Stimulated activated CD8-positive, alpha-beta memory T cell treated with anti-CD3 and anti-CD28 coated beads, Interleukin-4, amount 100 ng/mL, for 4 hours (primary cell): ENCODE measurements at places on chromosomes 1 and 21.

DNA sequence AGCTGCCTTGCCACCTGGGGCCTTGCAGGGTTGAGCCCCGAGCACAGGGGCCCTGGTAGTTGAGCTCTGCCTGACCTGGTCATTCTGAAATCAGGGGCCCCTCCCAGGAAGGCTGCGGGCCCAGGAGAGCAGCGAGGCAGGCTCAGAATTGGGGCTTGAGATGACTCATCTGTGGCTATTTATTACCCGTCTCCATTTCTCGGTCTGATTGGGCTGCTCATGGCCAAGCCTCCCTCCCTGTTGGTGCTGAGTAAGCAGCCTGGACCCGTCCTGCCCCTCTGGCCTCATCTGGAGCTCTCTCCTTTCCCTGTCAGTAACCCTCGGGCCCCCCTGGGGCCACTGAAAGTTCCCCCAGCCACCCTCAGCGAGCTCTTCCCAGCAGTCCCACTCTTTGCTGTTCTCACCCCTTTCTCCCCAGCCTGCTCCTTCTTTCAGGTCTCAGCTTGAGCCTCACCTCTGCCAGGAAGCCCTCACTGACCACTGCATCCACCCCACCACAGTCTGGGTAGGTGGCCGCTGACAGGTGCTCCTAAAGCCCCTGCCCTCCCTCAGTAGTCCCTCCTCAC lies 11.0 kb upstream of the TNFRSF8 start:
- DNase-seq = no peak

DNA sequence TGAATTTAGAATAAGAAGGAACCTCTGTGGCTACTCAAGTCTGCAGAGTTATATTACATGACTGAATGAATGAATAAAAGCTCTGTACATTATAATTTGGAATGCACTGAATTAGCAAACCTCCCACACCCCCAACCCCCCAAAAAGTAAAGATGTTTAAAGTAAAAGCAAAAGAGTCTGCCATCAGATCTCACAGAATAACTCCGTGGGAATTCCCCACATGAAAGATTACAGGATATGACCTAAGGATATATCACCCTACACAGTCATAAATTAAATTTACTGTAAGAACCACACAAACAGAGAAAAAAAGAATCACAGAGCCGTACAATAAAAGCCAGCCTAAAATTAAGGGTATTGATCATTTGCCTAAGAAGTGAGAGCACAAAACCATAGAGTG lies 587.3 kb downstream of the PTPRC start:
- DNase-seq = no peak

DNA sequence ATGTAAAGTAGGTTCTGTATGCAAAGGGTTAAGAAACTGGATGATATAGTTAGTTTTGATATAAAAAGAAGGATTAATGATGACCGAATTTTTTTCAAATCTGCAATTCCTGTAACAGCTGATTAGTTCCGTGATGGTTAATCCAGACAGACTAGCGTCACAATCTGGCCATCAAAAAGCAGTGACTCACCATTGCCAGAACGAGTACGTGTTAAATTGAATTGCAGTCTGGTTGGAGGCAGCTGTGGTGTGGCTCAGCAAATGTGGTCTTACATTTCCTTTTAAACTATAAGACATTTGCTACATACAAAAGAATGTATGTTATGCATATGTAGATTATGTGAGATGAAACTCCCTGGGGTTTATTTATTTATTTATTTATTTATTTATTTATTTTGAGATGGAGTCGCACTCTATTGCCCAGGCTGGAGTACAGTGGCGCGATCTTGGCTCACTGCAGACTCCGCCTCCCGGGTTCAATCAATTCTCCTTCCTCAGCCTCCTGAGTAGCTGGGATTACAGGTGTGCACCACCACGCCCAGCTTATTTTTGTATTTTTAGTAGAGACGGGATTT lies 139.8 kb downstream of the RYR2 start:
- no peak for DNase-seq

GRCh38 chr1:40435471-40435870 lies 14.8 kb upstream of the ZFP69B start:
- no peak for DNase-seq

- no peak for DNase-seq
Measured at GRCh38 chr1:94055459-94056122, 65.4 kb downstream of the ABCA4 start.

GRCh38 chr1:61170328-61171238 lies 88.2 kb downstream of the NFIA start:
- no peak for DNase-seq

DNA sequence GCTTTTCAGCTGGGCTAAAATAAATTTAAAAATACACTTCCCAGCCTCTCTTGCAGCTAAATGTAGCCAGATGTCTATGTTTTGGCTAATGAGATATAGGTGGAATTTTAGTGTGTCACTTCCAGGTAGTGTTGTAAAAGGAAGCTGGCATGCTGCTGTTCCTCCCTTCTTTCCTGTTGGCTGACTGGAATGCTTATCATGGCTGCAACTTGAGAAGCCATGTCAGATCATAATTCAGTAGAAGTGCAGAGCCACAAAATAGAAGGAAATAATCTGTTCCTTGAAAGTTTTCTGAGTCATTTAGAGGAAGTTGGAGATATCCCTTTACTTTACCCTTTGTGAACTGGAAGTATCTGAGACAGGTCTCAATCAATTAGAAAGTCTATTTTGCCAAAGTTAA lies 10.9 kb upstream of the RBM15 start:
- no peak for DNase-seq

- DNase-seq = no peak
Measured at GRCh38 chr1:149936170-149936991, at the start of gene MTMR11. Gene MTMR11 (minus strand): TSS chr1:149936879. CDS start chr1:149936647, 232 bp downstream.
